K562 (cell line): ENCODE measurements at places on chromosomes 11 and 22. TPM values are rescaled to one million over a fixed set of nuclear protein-coding genes. Genes with fewer than 3 reads are reported as not detected.

MS4A6E gene
- not detected in 2 replicates for total RNA-seq

TRIM48 gene
- not detected in 2 replicates for total RNA-seq

CD44 gene
- total RNA-seq, result 9.5 and 11.1 TPM in 2 replicates

- no peak for DNase-seq
Measured at GRCh38 chr22:33381531-33382406, 323.6 kb upstream of the SYN3 start.

DNA sequence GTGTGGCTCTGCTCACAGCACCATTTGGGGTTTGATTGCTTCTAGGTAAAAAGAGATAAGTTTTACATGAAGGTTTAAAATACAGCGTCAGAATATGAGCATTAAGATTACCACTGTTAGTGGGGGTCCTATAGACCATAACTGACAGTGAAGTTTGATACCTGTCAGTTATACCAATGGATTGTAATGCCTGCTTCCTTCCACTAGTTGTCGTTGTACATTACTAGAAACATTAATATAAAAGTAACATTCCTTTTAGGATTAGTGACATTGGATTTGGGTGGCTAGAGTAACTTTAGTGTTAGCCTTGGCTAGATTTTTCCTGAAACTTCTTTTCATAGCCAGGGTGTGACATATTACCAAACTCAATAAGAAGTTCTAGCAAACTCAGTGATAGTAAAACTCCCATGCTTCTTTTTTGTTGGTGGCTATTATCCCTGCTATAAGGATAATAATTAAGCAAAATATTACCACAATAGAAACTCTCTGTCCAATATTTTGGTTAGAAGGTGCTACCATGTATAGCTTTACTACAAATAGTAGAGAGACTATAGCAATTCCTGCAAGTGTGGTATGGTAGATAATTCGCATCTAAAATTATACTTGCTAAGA lies 57.1 kb downstream of the FAM181B start:
- DNase-seq, result peak; percentile 14

- no peak for DNase-seq
Measured at GRCh38 chr11:111305162-111305802, 6.9 kb downstream of the POU2AF3 start.

DNA sequence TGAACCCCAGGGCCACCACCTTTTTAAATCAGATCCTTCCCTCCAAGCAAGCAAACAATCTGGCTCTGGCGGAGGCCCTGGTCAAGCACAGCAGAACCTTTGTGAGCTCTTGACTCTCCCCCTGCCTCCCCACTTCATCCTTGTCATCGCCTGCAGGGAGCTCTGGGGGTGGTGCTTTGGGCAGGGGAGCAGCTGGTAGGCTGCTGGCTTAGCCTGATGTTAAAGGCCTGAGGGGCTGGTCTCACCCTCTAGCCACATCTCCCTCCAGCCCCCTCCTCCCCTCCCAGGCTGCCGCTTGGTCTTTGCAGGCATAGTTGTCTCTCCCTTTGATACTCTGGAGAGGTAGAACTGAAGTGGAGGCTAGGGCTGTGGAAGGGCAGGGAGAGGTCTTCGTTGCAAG lies 50.9 kb downstream of the THAP12 start:
- DNase-seq, result no peak

DNA sequence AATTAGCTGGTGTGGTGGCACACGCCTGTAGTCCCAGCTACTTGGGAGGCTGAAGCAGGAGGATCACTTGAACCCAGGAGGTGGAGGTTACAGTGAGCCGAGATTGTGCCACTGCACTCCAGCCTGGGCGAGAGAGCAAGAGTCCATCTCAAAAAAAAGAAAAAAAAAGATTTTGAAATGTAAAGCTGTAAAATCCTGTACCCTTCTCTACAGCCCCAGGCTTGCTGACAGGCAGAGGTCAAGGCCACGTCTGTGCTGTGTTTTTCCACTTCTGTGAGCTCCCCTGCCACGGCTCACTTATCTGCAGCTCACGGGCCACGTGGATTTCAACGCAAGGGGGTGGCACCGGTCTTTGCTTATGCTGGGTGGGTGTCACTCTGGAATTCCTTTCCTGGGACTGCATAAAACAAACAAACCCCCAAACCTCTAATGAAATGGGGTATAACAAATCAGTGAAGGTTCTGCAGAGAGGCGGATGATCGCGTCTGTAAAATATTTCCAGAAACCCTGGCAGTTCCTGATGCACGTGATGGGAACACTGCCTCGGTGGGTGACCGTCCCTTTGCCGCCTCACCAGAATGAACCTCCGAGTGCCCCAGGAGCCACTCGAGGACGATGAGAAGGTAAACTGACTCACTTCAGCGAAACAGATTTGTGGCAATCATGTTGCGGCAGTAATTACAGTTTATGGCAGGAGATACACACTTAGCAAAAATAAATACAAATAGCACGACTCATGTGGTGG lies 44.0 kb upstream of the ATXN10 start:
- DNase-seq, result no peak

- DNase-seq, result no peak
Measured at GRCh38 chr11:92153542-92153941, 71.1 kb upstream of the FAT3 start.
